Esophagus mucosa (tissue), 1 donor: ENCODE measurements at places on chromosomes 1 and 21. TPM values are rescaled to one million over a fixed set of nuclear protein-coding genes. Genes with fewer than 3 reads are reported as not detected.

- ATAC-seq, result no peak
Measured at GRCh38 chr1:188022661-188023060, 1193.9 kb downstream of the PLA2G4A start.

Gene IFFO2
- 70.2 TPM for total RNA-seq

DNA sequence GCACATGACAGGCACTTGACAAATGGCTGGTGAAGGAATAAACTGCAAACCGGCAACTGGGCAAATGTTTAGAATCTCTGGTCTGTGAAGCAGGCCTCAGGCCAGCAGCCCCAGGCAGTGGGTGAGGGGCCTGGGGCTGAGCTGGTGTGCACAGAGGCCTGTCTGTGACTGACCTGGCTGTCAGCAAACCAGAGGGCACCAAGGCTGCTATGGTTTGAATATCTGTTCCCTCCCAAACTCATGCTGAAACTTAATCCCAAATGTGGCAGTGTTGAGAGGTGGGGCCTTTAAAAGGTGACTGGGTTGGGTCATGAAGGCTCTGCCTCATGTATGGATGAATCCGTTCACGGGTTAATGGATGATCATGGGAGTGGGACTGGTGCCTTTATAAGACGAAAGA lies 139.8 kb downstream of the DMRTB1 start:
- ATAC-seq, result no peak

DNA sequence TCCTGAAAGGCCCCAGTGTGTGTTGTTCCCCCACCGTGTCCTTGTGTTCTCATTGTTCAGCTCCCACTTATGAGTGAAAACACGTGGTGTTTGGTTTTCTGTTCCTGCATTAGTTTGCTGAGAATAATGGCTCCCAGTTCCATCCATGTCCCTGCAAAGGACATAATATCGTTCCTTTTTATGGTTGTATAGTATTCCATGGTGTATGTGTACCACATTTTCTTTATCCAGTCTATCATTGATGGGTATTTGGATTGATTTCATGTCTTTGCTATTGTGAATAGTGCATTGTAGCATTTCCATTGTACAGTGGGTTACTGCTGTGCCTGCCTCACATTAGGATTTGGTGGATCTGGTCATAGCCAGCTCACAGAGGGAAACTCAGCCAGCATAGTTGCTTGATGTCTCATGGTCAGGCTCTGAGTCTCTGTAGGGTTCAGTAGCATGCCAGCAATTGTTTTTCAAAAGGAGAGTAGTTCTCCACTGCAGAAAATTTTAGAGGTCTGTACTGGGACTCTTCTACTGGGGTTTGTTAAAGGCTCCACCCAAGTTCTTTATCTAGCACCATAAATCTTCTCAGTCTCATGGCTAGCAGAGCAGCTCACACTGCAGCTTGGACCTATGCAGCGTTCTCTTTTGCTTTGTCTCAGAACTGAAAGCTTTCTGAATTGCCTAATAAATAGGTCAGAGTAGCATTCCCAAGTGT lies 41.0 kb downstream of the RUNX3 start:
- ATAC-seq, result peak; percentile 25

DNA sequence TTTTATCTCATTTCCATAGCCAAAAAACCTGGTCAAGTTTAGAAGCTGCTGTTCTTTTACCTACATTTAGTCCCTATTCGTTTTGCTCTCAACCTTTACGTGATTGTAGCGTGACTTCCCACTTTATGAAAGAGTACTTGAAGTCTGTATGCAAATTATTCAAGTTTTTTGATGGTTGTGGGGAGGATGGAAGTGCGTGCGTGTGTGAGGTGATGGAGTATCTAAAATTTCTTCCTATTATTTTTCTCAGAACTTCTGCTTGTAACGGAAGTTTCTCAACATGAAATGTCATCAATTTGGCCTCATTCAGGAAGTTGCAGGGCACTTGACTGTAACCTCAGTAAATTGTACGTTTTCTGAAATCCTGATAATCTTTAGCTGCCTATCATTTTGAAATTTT lies 64.0 kb downstream of the SAMSN1 start:
- ATAC-seq, result no peak
